Stimulated activated CD4-positive, alpha-beta T cell treated with anti-CD3 and anti-CD28 coated beads, Interleukin-1b, Interleukin-23, amount 100 ng/mL, for 48 hours (primary cell): ENCODE measurements at places on chromosomes 12 and 14.

DNA sequence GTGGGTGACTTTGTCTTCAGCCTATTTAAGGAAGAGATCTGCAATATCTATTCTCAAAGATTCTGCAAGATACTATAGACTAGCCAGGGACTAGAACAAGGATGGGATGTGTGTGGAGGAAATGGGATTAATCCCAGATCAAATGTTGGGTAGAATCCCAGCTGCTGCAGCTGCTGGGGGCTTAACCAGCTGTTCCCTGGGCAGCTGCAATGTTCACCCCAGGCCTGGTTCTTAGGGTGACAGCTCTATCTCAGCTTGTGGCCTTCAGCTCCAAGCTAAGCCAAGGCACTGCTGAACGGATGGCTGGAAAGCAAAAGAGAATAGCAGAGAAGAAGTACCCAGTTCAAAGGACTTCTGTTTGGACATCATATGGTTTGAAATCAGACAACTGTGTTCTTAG, 10.0 kb upstream of the RHEBL1 start:
- no peak for DNase-seq

- no peak for DNase-seq
Observed at GRCh38 chr12:6295094-6295811, 15.2 kb upstream of the PLEKHG6 start.

GRCh38 chr14:69675877-69676416, 64.6 kb downstream of the SUSD6 start:
- DNase-seq: peak; percentile 52

DNA sequence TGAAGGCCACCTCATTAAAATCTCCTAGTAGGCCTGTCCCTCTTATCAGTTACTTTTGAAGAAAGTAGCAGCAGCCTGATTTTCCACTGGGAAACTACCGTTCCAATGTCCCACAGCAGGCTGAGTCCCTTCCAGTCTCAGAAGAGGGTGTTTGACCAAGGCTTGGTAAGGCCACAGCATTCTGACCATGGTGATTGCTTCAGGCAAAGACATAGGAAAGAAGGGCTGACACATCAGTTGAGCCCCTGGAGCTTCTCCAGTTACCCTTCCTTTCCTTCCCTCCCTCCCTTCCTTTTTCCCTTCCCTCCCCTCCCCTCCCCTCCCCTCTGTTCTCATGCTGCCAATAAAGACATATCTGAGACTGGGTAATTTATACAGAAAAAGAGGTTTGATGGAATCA, 234.3 kb upstream of the NOS1 start:
- DNase-seq: no peak

- DNase-seq: no peak
Observed at GRCh38 chr12:84685379-84685778, 227.2 kb downstream of the SLC6A15 start.

- DNase-seq: peak; percentile 30
Observed at GRCh38 chr12:52022841-52023181, 16.1 kb downstream of the TAMALIN start.

DNA sequence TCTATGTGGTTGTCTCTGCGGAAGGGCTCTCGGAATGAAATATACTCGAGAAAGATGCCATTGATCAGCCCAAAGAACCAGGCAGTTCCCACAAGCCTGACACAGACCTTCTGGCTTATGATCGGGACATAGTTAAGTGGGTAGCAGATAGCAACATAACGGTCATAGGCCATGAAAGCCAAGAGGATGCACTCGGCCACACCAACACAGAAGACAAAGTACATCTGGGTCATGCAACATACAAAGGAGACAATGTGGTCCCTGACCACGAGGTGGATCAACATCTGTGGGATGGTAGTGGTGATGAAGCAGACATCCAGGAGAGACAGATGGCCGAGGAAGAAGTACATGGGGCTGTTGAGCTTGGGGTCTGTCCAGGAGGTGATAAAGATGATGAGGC, 326 bp downstream of the OR10AD1 start:
- no peak for DNase-seq

DNA sequence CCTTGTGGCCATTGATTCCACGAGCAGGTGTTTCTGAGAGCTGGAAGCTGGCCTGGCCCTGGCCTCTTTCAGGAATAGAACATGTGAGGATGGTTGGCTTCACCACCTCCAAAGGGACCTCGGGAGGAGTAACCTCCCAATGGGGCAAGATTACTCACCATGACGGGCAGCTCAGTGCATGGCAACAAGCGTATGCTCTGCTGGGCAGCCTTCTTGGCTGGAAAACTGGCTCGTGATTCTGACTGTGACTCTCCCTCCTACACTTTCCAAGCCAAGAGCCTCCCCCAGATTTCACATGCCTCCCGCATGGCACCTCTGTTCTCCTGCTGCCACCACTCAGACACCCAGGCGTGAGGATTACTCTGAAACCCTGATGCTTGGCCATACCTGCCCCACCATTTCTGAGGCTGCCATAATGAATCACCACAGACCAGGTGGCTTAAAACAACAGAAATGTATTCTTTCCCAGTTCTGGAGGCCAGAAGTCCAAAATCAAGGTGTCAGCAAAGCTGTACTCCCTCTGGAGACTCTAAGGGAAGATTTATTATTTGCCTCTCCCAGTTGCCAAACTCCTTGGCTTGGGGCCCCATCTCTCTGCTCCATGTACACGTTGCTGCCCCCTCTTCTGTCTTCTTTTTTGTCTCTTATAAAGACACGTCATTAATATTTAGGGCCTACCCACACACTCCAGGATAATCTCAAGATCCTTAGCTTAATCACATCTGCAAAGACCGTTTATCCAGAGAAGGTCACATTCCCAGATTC, 215.9 kb downstream of the CHST11 start:
- DNase-seq: no peak

DNA sequence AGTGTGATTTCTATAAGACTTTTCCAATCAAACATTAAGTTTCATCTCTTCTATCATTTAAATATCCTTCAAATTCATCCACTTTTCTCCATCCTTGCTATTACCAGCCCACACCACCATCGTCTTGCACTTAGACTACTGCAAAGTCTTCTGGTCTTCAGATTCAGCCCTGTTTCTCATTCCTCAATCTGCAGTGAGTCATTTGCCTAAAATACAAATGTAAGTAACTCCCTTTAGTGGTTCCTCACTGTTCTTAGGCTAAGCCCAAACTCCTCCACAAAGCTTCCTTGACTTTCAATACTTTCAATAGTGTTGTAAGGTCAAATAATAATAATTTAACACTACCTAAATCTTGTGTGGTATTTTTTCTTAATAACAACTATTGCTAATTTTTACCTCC, 83.3 kb downstream of the PLEKHG7 start:
- no peak for DNase-seq
